ENCODE measurements at places on chromosomes 16 and 17. TPM values are rescaled to one million over a fixed set of nuclear protein-coding genes. Genes with fewer than 3 reads are reported as not detected.
A peak's percentile ranks its signal among the peaks of the same experiment; 100 is the strongest.

DNA sequence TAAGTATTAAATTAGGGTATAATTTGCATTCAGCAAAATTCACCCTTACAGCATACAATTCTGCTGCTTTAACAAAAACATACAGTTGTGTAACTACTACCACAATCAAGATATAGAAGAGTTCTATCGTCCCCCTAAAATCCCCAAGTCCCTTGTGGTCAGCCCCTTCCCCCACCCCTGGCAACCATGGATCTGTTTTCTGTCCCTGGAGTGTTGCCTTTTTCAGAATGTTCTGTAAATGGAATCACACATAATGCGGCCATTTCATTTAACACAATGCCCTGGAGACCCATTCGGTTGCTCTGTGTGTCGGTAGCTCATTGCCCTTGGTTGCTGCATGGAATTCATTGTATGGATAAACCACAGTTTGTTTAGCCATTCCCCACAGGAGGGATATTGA lies 190.2 kb downstream of the IRX5 start:
- no peak for DNase-seq

Gene SGCA
- total RNA-seq: not detected

DNA sequence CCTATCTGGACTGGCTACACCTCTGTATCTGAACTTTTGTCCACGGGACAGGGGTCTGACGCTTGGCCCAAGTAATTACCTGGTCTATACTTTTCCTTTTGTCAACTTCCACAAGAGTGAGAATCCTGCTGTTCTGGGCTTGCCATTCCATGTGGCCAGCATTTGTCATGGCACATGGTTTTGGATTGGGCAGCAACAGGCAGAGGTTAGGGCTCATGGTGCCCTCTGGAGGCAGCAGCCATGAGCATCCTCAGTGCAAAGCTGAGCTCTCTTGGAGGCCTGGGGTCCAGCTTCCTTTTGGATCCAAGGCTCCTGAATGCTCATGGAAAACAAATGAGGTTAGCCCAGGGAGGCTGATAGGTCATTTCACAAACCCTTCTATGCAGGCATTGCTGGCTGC lies 7.5 kb upstream of the EDC4 start:
- peak; percentile 63 for DNase-seq

GRCh38 chr17:78230252-78230962 lies 1.0 kb upstream of the TMEM235 start:
- DNase-seq: no peak

GRCh38 chr16:66133643-66134338 lies 232.7 kb upstream of the CDH5 start:
- no peak for DNase-seq

DNA sequence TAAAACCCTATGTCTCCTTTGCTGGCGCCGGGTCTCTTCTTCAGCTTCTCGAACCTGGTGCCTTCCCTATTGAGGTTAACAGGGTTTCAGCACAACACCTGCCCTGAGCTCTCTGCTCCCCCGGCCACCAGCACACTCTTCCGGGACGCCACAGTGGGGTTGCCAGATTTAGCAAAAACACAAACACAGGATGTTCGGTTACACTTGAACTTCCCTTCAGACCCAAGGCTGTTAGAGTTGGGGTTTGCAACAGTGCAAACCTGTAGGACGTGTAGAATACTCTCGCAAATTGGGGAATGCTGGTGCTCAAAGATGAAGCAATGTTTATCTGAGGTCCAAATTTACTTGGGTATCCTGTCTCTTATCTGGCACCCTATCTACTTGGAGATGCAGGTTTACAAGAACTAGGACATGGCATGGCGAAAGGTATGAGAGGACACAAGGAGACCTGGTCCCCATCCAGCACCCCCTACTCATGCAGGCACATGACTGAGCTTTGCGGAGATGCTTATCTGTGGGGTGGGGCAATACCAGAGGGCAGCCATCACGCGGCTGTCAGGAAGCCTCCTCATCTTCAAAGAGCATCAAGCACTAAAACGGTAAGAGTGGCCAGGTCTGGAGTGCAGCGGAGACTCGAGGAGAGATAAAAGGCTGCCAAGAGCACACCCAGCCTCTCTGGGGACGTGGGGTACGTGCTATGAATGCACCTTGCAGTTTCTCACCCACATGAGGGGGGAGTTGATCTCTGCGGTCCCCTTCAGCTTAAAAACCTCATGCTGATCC lies 52.8 kb downstream of the SDK2 start:
- no peak for DNase-seq

GRCh38 chr16:10579965-10580882 lies at the start of gene EMP2:
EMP2 (minus strand) TSS chr16:10580598; CDS start chr16:10547617, 32,981 bp downstream.
- DNase-seq: peak; percentile 69

Gene ABCA8
- total RNA-seq: under 0.01 TPM

DNA sequence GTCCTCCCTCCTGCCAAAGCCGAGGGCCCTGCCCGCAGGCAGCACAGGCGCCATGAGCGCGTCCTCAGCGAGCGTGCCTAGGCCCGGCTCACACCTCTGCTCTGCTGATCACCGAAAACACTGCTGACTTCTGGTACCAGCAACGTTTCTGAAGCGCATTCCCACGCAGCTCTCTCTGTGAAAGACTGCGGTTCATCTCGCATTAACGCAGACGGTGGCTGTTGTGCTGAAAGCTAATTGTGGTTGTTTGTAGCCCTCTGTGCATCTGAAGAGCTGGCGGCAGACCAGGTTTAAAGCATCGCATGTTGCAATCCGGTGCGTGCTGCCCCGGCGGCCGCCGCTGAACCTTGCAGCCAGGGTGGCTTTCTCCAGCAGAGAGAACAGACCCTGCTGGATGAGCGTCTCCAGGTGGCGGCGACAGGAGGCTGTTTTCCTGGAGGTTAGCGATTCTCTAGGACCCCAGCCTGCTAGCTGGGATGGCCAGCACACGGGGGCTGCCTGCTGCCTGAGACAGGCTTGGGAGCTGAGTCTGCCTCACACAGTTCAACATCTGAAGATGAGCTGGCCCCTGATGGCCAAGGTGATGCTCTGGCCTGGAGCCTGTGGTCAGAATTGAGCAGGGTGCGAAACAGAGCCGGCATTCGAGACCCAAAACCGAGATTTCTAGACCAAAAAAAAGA lies 49.8 kb upstream of the CHMP6 start:
- DNase-seq: no peak

- DNase-seq: no peak
These were observed 220.1 kb upstream of the GSE1 start for GRCh38 chr16:85392756-85393673.

DNA sequence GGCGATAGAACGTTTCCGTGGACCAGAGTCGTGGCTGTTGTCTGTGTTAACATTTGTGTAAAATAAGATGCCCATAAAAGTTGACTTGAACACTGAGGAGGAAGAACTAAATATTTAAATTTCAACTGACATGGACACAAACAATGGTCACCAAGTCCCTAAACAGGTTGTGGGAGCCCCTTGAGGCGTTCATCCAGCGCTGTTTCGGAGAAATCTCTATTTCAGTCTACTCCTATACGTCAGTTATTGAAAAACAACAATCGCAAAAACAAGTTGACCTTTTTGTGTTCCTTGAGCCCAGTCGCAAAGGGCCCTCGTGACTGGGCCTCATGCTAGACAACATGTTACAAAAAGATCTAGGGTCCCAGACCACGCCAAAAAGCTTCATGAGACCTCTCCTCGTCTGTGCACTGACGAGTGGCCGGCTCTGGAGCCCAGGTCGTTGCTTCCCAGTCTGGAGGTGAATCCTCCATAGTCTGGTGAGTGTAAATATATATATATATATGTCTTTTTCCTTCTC lies 439 bp upstream of the TMEM231 start:
- DNase-seq: no peak

GRCh38 chr17:9893411-9894012 lies 11.6 kb downstream of the RCVRN start:
- peak; percentile 8 for DNase-seq

DNA sequence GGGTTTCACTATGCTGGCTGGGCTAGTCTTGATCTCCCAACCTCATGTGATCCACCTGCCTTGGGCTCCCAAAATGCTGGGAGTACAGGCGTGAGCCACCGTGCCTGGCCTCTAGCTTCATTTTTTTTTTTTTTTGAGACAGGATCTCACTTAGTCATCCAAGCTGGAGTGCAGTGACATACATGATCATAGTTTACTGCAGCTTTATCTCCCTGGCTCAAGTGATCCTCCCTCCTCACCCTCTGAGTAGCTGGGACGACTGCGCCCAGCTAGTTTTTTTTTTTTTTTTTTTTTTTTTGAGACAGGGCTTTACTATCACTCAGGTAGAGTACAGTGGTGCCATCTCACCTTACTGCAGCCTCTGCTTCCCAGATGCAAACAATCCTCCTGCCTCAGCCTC lies 9.7 kb downstream of the RPA1 start:
- DNase-seq: no peak

Gene SPN
- not detected for total RNA-seq

DNA sequence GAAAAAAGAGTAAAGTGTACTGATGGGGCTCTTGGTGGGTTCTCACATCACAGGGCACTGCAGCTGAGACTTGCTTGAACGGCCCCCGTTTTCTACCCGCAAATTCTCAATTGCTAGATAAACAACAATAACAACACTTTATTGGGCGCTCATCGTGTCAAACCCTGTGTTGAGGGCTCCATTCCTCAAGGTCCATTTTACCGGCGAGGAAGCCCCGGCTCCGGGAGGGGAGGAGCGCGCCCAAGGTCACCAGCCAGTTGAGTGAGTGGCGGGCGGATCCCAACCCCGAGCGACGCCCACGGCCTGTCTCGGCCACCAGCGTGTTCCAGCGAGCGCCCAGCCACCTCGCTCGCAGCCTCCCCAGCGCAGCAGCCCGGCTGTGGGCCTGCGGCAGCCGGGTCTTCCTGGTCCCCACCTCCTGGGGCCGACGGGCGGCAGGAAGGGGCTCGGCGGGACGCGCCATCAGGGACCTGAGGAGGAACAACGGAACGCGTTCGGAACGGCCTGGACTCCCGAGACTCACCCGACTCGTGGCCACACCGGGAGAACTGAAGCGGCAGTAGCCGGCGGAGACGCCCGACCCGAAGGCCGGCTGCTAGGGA lies 373 bp downstream of the CMC2 start:
- peak; percentile 70 for DNase-seq

Gene FAM222B
- 4.9 TPM for total RNA-seq

DNA sequence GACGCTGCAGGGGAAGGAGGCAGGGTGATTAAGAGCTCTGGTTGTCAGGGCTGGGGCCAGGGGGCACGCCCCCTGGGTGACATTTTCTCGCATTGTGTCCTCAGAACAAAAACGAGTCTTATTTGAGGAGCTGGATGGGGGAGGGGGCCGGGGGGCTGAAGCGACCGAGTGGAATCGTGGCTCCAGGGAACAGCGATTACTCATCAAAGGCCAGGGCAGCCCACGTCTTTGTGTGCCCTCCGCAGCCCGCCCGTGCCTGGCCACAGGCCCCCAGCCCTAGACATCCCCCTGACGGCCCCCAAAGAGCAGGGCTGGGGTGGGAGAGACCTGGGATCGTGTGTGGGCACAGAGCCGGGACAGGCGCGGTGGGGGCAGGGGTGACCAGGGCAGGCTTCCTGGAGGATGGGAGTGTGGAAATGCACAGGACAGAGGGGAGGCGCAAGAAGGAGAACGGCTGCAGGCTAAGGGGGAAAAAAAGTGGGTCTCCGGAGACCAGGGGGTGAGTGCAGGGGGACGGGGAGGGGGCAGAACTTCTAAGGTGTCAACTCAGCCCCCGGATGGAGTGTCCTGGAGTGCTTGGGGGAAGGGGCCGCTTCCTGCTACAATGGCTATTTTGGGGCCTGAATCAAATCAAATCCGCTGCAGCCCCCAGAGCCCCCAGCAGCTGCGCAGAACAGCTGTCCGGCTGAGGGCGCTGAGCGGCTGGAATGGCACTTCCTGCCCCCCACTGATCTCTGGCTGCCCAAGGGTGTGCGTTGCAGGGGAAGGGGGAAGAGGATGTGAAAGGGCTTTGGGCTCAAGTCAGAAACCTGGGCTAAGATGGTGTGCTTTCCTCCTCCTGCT lies 24.0 kb upstream of the PHB1 start:
- DNase-seq: no peak

Gene SLC16A6
- total RNA-seq: 1.0 TPM

- DNase-seq: peak; percentile 63
These were observed 38.3 kb upstream of the HAPSTR1 start for GRCh38 chr16:9053006-9053601.

DNA sequence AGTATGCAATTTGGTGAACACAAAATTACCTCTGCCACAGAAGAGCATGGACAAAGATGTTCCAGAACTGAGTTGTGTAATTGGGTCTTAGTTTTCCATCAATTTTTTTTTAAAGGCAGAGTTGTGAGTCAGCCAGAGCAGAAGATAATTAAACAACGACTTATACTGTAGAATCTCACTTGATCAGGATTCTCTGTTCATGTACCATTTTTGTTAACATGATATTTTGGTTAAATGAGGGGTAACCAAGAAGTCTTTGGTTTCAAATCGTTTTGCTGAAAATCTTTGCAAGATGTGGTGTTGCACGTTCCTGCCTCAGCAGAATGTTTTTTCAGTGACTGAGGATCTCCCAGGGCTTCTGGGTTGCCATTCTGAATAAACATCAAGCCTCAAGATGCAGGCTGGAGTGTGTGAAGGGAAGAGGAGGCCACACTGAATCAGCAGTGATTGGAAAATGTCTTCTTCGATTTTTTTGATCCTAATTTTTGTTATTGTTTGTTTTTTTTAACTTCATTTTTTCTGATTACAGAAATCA lies 232.6 kb upstream of the IRX3 start:
- DNase-seq: no peak

Gene MYH1
- total RNA-seq: not detected

- peak; percentile 98 for DNase-seq
These were observed 23.3 kb upstream of the CDRT4 start for GRCh38 chr17:15490634-15491261.

DNA sequence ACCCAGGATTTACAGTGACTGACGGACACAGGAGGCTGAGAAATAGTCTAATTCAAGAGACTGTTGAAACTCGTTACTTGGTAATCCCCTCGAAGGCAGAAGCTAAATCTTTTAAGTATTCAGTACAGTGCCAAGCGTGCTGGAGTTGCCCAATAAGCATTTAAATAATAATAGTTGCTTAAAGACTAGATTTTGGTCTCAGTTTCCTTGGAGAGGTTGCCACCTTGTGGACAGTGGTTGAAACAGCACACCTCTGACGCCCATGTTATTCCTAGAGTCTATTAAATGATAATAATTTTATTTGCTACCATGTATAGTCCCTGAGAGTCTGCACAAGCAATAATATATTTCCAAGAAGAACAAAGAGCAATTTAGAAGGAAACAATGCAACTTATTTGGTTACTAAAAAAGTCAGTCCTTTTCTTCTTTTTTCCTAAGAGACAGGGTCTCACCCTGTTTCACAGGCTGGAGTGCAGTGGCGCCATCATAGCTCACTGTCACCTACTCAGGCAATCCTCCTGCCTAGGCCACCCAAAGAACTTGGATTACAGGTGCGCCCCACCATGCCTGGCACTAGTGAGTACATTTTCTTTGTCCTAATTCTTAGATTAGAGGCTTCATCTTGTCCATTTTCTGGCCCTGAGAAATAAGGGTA lies 138.0 kb upstream of the NUDT7 start:
- peak; percentile 75 for DNase-seq

- DNase-seq: no peak
These were observed 74.9 kb downstream of the CMIP start for GRCh38 chr16:81519301-81520150.

DNA sequence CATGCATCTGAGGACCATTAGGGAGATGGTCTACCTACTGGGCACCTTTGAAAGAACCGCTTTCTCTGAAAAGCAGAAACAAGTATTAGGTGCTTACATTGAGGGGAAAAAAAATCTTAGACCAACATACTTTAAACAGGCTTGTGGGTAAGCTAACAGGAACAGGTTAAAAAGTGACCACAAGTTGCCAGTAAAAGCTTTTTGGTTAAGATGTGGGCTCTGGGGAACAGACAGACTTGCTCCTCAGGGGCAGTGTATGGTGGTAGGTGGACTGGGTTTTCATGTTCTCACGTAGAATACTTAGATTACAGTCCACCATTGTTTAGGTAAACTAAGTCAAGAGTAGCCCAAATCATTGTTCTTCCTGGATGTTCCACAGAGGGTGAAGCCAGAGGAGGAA lies 41.2 kb downstream of the REXO5 start:
- no peak for DNase-seq

Gene PLXDC1
- not detected for total RNA-seq
